WTC11 (cell line): ENCODE measurements at places on chromosomes 2 and 18.

- peak; percentile 40 for DNase-seq
Observed at GRCh38 chr18:2847317-2848246, 776 bp downstream of the EMILIN2 start.

GRCh38 chr2:129192841-129193253 lies 786.6 kb upstream of the RAB6C start:
- DNase-seq, result no peak

DNA sequence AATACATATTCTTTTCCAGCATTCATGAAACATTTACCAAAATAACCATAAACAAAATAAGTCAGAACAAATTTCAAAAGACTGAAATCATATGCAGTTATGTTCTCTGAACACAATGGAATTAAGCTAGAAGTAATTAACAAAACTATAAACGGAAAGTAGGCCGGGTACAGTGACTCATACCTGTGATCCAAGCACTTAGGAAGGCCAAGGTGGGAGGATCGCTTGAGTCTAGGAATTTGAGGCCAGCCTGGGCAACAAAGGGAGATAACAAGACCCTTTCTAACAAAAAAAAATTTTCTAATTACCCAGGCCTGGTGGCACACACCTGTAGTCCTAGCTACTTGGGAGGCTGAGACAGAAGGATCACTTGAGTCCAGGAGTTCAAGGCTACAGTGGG lies 14.9 kb downstream of the ATAD2B start:
- no peak for DNase-seq

GRCh38 chr2:168200930-168201583 lies 46.3 kb downstream of the STK39 start:
- no peak for DNase-seq

DNA sequence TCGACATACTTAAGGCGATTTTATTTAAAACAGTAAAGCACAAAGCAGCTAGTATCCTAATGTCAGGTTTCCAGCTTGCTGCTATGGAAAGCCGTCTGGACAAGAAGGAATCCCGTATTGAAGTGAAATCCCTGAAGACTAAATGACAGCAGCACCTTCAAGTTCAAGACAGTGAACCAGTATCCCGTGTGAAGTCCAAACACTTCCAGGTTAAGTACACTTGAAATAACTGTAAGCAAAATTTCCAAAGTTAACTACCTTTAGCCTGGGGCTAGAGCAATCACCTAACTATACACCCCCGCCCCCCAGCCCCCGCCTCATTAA lies 1.2 kb downstream of the MBOAT2 start:
- no peak for DNase-seq

GRCh38 chr18:4074647-4075046 lies 380.5 kb downstream of the DLGAP1 start:
- no peak for DNase-seq

GRCh38 chr2:106107509-106108131 lies 86.5 kb downstream of the UXS1 start:
- DNase-seq, result no peak

DNA sequence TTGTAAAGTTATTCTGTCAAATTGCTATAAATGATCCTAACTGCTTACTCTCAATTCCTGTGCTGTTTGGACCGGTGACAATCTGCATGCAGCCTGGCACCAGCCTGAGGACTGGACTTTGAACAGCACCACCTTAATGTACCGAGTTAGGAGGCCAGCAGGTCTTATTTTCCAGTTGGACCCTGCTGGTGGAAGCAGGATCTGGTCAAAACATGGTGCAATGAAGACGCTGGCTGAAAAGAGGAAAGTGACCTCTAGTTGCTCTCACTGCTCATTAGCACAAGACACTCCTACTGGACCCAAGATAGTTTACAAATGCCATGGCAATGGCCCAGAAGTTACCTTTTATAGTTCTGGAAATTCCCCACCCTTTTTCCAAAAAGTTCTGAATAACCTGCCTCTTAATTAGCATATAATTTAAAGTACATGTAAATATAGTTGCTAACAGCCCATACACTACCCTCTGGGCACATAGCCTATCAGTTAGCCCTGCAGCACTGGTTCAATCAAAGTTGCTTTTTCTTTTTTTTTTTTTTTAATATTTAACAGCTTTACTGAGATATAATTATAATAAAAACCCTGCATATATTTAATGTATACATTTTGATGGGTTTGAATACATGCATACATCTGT lies 35.8 kb downstream of the RBKS start:
- DNase-seq, result no peak

GRCh38 chr2:229887441-229887840 lies 34.4 kb downstream of the TRIP12 start:
- no peak for DNase-seq

- DNase-seq, result no peak
Observed at GRCh38 chr2:215423234-215423633, 12.6 kb downstream of the FN1 start.

- DNase-seq, result no peak
Observed at GRCh38 chr2:191222952-191223351, 22.3 kb upstream of the MYO1B start.

DNA sequence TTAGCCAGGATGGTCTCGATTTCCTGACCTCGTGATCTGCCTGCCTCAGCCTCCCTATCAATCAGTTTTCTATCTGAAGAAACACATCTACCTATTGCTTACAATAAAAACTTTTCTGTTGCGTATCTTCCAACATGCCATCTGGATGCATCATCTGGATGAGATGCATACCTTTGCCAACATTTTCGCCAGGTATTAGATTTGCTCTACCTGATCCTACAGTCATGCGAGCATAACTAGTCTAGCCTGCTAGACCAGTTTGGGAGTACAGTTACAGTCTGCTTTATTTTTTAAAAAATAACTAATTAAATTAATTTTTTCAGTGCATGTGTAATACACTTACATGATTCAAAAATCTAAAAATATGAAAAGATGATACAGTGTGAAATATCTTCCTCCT lies 334.0 kb upstream of the MEX3C start:
- no peak for DNase-seq

GRCh38 chr18:14940735-14941134 lies 192.8 kb downstream of the ANKRD30B start:
- no peak for DNase-seq

- DNase-seq, result no peak
Observed at GRCh38 chr2:214031566-214031965, 379.3 kb upstream of the VWC2L start.

GRCh38 chr2:128601298-128602037 lies 282.8 kb upstream of the HS6ST1 start:
- DNase-seq, result no peak

DNA sequence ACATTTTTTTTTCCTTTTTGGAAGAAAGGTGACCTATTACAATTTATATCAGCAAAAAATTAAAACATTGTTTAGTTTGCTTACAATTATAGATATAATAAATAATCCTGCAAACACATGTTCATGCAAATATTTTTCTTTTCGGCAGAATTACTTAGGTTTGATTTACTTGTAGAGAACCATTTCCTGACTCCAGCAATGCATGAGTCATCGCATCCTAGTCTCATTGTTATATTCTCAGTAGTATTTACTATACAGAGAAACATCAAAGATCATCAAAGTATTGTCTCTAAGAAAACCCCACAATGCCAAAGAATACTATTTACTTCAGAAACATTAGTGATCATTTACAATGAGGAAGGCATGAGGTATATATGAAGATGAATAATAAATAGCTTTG lies 40.4 kb upstream of the MTIF2 start:
- no peak for DNase-seq

DNA sequence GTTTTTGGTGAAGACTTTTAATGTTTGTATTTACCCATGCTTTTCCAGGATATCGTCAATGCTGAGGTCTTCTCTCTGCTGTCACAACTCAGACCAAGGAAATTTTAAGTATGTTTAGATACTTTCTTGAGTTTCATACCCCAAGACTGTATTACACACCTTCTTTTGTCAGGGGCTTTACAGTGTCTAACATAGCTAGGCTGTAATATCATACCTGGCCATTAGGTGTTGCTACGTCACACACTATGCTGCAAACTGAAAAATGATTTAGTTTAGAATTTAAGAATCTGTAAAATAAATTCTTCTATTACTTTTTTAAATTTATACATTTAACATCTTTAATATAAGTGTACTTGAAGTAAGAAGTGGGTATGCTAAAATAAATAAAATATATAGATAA lies 358.4 kb upstream of the NRP2 start:
- no peak for DNase-seq

DNA sequence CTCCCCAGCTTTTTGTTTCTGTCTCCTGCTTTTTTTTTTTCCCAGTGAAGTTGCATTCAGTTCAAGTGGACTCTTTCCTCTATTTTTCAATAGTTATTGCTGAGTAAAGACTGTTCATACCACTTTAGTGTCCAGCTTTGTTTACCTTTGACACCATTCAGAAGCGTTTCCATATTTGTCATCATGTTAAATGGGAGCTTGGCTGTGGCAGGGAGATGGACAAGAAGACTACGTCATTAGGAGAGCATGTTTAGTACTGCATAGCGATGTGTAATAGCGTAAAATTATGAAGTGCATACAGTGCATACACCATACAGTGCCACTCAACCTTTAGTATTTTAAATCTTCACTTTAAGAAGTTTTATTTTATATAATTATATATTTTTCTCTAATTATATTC lies 655.9 kb downstream of the DCC start:
- no peak for DNase-seq

DNA sequence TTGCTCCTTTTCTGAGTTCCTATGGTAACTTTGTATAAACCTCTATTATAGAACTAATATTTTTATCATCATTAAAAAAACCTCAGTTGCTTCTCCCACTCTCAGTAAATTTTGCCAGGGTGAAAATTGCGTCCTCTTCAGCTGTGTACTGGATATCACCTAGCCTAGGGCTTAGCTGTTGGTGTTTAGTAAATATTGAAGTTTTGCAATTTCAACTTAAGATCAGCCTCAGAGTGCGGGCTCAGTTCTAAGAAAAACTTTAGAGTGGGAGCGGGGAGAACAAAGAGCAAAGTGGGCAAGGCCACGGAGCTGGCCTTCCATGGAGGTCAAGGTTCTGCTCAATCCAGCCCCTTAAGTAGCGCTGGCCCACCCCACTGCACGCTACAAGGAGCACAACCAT lies 488.3 kb upstream of the SPRED2 start:
- no peak for DNase-seq
